Left forelimb (tissue), 1 donor: ENCODE measurements at places on chromosomes 7 and 10.
A peak's percentile ranks its signal among the peaks of the same experiment; 100 is the strongest.

DNA sequence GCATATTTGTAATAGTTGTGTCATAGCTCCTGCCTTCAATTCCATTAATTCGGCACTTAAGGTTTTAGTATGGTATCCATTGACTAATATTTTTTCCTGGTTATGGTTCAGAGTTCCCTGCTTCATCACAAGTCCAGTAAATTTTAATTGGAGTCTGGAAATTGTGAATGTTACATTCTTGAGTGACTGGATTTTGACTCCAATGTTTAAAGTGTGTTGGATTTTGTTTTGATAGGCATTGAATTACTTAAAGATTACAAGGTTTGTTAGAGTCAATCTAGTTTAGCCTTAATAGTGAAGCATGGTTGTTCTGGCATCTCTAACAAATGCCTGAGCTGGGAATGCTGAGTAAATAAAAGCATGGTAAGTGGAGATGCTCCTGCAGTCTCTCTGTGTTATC lies 326.6 kb upstream of the IGFBP3 start:
- DNase-seq: no peak

- no peak for DNase-seq
Observed at GRCh38 chr7:127776776-127777386, 124.9 kb downstream of the SND1 start.

- DNase-seq: no peak
Observed at GRCh38 chr10:10605551-10606081, 412.1 kb upstream of the CELF2 start.

DNA sequence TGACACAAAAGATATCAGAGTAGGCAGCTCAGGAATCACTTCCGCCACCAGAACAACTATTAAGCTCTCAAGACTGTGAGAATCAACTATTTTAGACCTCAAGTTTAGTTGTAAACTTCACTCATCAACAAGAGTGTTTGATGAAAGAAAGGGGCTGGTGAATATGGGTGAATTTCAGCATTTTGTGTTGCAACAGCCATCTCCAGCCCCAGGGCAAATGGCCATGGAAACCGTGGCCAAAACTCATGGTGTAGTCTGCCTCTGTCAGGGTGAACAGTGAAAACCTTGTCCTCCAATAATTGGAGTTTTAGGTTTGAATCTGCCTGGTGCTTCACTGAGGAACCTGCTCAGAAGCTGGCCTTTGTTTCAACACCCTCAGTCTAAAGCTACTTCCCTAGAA lies 60.0 kb downstream of the POLR1F start:
- DNase-seq: no peak

DNA sequence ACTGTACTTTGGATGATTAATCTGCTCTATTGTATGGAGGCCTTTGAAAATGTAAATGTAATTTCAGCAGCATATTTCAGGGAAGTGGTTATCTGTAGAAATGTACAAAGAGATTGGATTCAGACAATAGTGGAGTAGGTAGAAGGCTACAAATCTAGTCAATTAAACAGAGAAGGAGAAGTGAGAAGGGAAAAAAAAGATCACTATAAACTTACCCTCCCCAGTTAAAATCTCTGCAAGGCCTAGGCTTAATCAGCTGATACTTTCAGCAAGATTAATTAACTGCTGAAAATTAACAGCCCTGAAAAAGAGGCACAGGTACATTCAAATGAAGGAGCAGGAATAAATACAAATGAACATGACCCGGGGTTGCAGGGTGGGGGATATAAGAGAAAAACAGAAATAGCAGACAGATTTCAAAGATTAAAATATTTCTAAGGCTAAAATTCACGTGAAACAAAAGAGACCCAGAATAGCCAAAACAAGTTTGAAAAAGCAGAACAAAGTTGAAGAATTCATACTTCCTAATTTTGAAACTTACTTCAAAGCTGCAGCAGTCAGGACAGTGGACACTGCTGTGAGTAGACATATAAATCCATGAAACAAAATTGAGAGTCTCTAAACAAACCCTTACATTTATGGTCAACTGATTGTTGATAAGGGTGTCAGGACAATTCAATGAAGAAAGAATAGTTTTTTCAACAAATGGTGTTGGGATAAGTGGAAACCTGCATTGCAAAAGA lies 96.0 kb downstream of the NRCAM start:
- no peak for DNase-seq

GRCh38 chr7:135079068-135079467 lies 68.8 kb upstream of the TMEM140 start:
- no peak for DNase-seq

DNA sequence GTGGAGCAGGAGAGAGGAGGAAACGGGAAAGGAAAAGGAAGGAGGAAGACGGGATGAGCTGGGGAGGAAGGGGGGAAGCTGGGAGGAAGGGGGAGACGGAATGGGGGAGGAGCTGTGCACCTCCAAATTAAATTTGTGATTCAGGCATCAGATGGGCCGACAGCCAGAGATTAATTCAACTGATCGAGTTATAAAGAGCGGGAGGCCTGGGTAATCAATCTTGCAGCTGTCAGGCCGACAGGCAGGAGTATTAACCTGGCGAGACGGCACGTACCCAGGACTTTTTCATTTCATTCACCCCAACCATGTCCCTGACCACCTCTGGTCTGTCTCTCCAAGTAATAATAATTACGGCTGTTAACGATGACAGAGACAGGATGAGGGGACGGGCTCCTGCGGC lies 26.2 kb downstream of the KAZALD1 start:
- DNase-seq: no peak

GRCh38 chr7:70598976-70599375 lies 533.0 kb upstream of the GALNT17 start:
- DNase-seq: no peak

GRCh38 chr10:132677096-132677472 lies 108.9 kb downstream of the NKX6-2 start:
- peak; percentile 18 for DNase-seq

DNA sequence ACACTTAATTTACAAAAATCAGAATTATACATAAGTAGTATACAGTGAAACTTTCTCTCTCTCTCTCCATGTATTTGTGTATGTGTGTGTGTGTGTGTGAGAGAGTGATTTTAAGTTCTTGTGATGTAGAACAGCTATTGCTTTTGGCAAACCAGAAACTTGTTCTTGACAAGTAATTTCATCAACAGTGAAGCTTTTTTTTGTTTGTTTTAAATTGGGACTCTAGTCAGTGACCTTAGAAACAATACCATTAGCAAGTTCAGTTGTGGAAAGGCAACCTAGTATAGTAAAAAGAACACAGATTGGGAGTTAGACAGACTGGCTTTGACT lies 319.1 kb downstream of the PTEN start:
- DNase-seq: no peak

DNA sequence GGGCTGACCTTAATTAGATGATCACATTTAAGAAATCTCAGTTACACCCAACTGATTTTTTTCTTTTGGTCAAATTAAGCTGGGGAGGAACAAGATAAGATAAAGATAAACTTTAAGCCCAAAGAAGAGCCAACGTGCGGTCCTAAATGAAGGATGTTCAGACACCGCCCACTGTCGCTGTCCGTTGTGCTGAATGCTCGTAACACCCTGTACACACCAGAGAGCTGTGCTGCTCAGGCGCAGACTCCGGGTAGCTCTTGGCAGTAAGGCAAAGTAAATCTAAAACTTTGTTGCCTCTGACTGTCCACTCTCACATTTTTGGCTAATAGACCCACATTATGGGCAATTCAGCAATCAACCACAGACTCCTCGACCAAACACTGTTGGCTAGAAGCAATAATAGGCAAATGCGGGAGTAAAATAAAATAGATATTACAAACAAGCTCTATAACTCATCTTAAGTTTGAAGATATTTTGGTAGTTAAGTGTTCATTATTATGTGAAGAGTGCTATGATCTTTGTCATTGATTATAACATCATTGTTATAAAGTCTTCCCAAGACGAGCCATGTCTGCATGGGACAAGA lies 57.1 kb downstream of the PLPP4 start:
- no peak for DNase-seq

DNA sequence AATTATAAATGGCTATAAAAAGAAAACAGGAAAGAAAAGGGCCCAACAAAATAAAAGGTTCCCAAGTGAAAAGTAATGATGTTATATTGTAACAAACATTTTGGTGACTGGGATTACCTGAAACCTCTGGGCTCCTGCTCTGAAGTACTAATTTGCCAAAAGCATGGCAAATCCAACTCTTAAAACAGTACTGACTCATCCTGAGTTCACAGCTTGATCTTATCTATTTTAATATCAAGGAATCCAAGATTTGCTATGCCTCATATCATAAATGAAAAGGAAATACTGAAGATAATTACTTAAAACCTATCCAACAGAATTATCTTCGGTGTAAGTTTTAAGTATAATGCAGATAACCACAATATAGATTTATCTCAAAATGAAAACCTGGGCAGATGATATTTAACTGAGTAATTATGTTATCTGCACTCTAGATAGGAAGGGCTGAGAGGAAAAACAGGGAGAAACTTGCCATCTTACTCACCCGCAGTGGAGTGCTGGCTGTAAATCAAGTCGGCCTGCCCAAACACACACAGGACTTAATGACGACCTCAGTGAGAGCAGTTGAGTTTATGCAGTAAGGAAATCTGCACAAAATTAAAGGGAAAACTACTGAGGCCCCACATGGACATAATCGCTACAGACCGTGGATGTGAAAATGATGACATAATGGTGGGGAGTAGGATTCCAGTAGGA lies 48.4 kb downstream of the MPP7 start:
- no peak for DNase-seq

DNA sequence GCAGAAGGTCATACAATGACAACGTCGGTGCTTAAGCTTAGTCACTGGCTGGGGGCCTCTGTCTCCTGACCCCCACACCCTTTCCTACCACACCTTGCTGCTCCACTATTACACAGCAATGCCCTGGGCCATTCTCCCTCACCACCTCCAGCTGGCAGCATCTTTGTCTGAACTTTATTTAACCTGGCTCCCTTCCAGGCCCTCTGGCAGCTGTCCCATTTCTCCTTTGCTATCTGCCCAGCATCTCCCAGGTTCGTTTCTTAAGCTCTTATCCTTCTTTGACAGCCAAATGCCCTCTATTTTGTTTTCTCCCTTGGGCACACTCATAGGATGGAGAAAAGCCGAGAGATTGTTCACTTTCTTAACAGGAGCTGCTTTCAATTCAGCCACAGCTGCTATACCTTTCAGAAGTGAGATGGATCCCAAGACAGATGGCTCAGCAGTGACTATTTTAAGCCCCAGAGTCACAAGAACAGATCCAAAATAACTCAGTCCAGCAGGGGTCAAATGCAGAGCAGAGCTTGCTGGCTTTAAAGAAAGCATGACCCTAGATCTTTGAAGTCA lies 1277.1 kb upstream of the AUTS2 start:
- DNase-seq: peak; percentile 66

- DNase-seq: no peak
Observed at GRCh38 chr10:111081595-111081994, 4.8 kb downstream of the ADRA2A start.

- DNase-seq: no peak
Observed at GRCh38 chr10:128897401-128898129, 569.5 kb upstream of the MGMT start.
